ENCODE measurements at places on chromosomes 5 and 9.

- peak; percentile 47 for DNase-seq
These were observed 151.7 kb downstream of the TTC39B start for GRCh38 chr9:15155323-15155722.

GRCh38 chr9:92187390-92187789, 72.2 kb upstream of the SPTLC1 start:
- no peak for DNase-seq

DNA sequence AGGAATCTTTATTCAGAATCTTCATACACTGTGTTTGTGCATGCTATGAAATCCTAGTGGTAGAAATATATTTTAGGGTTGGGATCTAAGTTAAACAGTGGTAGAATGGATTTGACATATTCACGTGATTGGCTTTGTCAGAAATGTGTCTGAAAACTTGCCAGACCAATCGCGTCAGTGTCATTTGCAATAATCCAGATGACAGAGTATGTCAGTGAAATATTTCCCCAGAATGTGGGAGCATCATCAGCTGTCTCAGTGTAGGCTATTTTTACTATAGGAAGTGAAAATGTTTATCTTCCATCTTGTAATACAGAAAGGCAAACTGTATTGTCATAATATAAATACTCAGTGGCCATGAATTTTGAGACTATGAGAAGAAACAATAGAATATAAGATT, 220.6 kb upstream of the EDIL3 start:
- DNase-seq: peak; percentile 13

- peak; percentile 38 for DNase-seq
These were observed 407.7 kb upstream of the GRAMD2B start for GRCh38 chr5:126015235-126016181.

DNA sequence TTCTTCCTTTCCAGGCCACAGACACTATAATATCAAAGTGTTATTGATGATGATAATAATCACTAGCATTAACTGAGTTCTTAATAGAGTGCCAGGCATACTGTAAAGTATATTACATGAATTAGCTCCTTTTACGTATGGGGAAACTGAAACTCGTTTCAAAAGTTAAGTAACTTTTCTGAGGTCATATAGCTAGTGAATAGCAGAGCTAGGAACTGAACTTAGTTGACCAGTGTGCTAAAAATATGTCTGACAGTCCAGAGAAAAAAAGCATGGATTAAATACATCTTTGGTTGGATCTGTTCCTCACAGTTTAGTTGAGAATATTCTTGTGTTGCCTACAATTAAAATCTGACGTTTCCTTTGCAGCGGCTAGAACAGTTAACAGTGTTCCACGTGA, 18.4 kb upstream of the CATSPER3 start:
- no peak for DNase-seq

- peak; percentile 88 for DNase-seq
These were observed 1.2 kb downstream of the SGCD start for GRCh38 chr5:156328161-156328560.

Data from muscle of back (tissue), 13 donors.